ENCODE measurements at places on chromosomes 6 and 20.
A peak's percentile ranks its signal among the peaks of the same experiment; 100 is the strongest.

- DNase-seq = peak; percentile 75
These were observed at the start of gene PPP1R18 for GRCh38 chr6:30686009-30686907. Gene PPP1R18 (minus strand): TSS chr6:30686645. CDS start chr6:30686018, 627 bp downstream.

DNA sequence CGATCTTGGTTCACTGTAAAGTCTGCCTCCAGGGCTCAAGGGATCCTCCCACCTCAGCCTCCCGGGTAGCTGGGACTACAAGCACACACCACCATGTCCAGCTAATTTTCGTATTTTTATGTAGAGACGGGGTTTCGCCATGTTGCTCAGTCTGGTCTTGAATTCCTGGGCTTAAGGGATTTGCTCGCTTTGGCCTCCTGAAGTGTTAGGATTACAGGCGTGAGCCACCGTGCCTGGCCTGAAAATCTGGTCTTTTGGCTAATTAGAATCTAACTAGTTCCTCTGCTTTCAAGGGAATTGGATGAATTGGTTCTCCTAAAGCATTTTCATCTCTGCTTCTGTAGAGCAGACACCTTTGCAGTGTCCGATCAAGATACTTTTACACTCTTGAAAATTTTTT lies 51.3 kb downstream of the NCOA3 start:
- DNase-seq = no peak

- DNase-seq = no peak
These were observed 2.1 kb downstream of the FAM110A start for GRCh38 chr20:835608-836045.

DNA sequence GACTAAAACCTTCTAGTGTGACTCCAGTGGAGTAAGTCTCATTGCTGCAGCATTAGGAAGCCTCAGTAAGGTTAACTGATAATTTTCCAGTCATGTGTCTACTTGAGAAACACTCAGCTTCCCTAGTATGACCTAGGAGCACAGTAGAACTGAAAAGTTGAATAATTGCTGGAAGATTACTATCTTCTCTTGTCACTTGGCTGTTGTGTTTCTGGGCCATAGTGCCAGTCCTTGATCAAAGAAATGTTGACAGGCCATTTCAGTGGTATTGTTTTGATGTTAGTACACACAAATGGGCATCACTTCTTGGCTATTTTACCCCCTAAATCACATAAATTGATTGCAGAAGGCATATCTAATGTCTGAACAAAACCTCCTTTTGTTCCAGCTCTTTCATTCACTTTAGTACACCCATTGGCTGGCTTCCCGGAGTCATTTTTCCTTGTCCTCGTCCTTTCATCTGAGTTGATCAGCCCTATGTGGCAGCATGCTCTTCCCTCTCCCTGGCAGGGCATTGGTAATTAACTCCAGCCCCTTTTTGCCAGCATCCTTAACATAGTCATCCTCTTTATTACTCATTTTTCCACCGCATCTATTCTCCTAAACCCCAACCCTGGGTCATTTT lies 6.0 kb downstream of the ENPP3 start:
- DNase-seq = no peak

All from AG08396 (cell line).